ENCODE measurements at places on chromosomes 6 and 20.

DNA sequence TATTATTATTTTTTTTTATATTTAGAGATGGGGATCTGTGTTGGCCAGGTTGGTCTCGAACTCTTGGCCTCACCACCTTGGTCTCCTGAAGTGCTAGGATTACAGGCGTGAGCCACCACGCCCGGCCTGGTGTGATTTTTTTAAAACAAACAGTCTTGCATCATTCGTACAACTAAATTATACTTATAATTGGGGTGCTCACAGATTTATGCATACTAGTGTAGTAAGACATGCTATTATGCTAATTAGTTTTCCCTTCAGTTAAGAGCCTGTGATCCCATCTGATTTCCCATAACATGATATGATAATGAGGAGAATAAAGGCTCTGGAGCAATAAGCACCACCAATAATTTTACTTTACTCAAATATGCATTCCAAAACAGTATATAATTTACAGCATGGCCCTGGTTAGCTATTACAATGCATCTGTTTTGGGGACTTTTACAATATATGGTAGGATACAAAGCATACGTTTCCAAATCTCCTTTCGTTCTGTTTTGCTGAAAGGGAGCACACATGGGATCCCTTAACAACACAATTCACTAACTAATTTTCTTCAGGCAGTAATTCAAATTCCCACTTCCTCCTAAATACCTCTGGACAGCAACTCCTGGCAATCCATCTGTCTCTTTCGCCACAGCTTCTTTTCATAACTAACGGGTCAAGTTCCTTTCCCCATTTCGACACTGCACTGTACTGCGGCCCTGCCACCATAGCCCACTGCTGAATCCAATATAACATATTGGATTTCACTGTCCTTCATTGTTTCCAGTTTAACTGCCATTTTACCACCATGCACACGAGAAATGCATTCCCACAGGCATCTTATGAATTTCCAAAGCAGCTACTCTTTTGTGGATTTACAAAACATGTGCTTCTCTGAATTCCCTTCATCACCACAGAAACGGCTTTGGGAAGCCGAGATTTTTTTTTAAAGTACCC lies 1.7 kb downstream of the NUDT3 start:
- DNase-seq, result peak; percentile 66

- DNase-seq, result no peak
Measured at GRCh38 chr6:33732817-33733708, 13.6 kb downstream of the IP6K3 start.

- peak; percentile 85 for DNase-seq
Measured at GRCh38 chr6:2630359-2630758, 120.4 kb downstream of the MYLK4 start.

- DNase-seq, result no peak
Measured at GRCh38 chr6:100913400-100914276, 32.5 kb upstream of the ASCC3 start.

DNA sequence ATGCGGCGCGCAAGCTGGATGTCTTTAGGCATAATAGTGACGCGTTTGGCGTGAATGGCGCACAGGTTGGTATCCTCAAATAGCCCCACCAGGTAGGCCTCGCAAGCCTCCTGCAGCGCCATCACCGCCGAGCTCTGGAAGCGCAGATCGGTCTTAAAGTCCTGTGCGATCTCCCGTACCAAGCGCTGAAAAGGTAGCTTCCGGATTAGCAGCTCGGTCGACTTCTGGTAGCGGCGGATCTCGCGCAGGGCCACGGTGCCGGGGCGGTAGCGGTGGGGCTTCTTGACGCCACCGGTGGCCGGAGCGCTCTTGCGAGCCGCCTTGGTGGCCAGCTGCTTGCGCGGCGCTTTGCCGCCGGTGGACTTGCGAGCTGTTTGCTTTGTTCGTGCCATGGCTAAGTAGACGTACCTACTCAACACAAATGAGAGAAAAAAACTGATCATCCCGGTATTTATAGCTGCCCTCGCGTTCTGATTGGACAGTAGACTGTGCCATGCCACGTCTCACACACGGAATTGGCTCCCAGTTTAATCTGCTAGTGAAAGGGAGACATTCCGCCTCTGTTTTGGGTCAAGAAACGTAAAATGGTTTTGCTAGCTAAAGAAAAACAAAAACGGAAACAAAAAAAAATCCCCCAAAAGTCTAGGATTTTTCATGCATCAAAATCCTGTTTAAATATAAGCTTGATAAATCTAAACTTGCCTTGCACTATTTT lies 40.1 kb downstream of the OR2B2 start:
- DNase-seq, result peak; percentile 88

- DNase-seq, result no peak
Measured at GRCh38 chr20:56358070-56358469, 704 bp upstream of the FAM210B start.

- DNase-seq, result no peak
Measured at GRCh38 chr6:40410821-40411220, 176.3 kb downstream of the LRFN2 start.

- no peak for DNase-seq
Measured at GRCh38 chr6:133837801-133838349, 51.0 kb upstream of the TCF21 start.

DNA sequence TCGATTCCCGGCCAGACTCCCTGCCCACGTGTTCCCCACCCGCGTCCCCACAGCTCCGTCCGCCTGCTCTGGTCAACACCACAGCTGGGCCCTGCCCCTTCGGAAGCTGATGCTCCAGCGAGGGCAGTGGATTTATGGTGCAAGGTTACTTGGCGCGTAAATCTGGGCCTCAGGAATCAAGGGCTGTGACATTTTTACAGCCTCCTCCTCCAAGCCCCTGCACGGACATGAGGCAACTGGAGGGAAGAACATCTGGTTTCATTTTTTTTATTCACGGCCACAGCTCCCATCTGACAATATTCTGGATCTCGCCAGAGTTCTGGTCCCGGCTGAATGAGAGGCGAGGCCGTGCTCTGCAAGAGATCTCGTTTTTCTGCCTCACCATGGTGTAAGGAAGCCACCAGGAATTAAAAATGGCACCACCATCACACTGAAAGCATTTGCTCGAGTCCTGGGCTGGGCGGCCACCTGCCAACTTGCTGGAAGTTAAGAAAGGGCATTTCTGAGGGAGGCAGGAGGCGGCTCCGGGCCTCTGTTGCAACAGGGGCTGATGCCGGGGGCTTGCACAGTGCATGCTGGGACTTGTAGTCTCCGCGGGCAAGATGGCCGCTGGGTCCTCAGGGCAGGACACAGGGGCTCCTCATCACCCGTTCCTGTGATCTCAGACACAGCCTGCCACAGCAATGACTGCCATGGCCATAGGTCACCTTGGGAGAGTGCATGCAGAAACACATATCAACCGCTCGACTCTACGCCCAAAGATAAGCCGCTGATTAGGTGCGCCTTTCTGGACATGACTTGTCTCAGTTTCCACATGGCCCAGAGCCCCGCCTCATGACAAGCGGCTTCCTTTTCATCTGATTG lies 148.5 kb downstream of the LY86 start:
- peak; percentile 87 for DNase-seq

DNA sequence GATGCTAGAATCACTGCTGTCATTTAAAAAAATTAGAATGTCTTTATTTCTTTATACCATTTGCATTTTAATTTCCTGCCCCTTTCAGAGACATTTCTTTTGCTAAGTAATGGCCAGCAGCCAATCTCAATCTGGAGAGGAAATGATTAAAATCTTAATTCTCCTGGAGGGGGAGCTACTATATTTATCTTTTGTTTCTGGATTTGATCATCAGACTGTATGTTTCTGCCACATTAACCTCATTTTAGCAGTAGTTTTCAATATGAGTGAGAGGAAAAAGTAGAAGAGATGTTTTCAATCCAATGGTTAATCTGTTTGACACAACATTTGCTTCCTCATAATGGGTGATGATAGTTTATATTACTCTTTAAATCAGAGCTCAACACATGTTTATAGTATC lies 138.0 kb downstream of the FUT9 start:
- no peak for DNase-seq
